Tibial nerve (tissue), 4 donors: ENCODE measurements at places on chromosomes 3 and 15. TPM values are rescaled to one million over a fixed set of nuclear protein-coding genes. Genes with fewer than 3 reads are reported as not detected.
A peak's percentile ranks its signal among the peaks of the same experiment; 100 is the strongest.

DNA sequence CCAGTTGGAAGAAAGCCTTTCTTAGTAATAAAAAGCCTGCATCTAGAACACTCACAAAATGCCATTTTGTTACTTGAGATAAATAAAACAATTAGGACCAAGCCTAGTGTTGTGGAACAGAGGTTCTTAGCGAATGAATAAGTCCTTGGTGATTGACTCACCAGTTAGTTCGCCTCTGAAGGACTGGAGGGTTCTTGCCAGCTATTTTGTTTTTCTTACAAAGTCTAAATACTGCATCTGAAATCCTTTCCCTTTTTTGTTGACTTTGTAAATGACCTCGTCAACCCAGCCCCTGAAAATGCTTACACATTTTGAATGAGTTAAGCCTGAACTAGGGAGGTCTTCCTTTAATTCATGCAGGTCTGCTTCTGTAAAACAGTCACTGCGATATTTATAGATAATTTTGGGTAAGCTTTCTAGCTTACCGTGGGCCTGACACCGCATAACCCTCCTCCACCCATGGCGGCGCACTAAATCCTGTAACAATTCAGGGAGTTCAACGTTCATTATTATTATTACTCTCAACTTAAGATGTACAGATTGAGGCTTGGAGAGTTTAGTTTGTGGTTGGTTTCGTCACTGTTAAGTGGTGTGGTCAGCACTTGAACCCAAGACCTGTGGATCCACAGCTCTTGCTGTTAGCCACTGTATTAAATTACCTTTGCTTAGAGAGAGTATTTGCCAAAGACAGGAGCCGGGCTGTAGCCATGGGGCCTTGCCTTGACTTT, 45.0 kb upstream of the SACM1L start:
- DNase-seq: no peak

- DNase-seq: no peak
Measured at GRCh38 chr3:195811756-195812155, at the start of gene MUC4. Gene MUC4, minus strand, starts transcription at chr3:195811929. Its CDS starts 112 bp downstream, at chr3:195811817.

- DNase-seq: no peak
Measured at GRCh38 chr3:134496471-134497071, 10.7 kb downstream of the CEP63 start.

DNA sequence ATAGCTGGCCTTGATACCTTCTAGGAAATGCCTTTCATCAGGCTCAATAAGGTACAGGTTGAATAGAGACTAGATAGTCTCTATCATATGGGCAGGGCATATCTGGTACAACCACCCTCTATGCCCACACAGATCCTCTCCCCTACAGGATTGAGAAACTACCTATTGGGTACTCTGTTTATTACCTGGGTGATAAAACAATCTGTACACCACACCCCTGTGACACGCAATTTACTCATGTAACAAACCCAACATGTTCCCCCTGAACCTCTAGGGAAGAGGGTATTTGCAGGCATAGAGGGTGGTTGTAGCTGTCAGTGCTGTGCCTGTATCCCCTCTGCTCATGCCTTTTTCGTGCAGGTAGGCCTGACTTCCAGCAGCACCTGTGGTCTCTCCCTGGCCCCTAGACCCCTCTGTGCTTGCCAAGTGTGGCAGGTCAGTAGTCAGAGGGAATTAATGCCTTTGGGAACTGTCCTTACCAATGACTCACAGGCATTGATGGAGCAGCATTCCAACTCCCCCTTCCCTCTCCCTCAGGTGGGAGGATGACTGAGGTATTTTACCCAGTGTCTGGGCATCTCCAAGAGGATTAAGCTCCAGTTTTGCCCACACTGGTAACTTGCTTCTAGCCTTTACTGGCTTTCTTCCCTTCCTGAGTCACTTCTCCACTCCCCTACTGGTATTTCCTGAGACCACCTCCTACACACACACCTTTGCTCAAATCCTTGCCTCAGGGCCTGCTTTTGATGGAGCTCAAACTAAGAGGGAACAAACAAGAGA, 18.3 kb downstream of the CLSTN2 start:
- no peak for DNase-seq

GRCh38 chr15:56760186-56760585, 26.9 kb upstream of the ZNF280D start:
- DNase-seq: no peak

- DNase-seq: no peak
Measured at GRCh38 chr3:84126160-84126559, 832.6 kb upstream of the CADM2 start.

DNA sequence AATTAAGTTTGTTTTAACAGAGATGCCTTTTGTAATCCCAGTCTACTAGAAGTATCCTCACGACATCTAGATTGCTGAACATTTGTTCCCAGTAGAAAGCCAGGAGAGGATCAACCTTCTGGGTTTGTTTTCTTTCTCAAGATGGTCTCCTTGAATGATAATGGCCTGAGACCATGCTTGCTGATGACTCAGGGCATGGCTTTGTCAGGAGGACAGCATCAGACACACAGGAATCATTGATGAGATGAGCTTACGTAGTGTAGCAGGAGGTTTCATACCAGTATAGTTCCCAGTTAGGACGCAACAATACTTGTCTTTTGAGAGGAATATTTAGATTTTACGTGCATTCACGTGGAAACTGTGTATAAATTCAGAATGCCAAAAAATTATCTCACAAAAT, 38.6 kb downstream of the ATP1B3 start:
- DNase-seq: no peak

DNA sequence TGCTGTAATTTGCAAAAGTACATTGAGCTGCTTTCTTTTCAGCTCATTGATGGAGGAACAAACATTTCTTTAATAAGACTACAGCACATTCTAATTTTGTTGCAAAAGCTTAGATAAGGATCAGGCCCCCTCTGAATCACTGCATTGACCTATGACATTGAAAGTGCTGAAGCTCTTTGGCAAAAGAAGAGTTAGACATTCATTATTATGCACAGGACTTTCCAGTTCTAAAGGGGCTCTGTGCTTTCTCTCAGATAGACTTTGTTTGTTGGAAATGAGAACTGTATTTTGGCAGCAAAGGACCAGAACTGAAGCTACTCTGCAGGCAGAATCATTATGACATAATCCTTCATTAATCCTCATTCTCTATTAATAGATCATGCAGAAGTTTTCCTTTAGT, 252.9 kb upstream of the SOX2 start:
- DNase-seq: no peak

DNA sequence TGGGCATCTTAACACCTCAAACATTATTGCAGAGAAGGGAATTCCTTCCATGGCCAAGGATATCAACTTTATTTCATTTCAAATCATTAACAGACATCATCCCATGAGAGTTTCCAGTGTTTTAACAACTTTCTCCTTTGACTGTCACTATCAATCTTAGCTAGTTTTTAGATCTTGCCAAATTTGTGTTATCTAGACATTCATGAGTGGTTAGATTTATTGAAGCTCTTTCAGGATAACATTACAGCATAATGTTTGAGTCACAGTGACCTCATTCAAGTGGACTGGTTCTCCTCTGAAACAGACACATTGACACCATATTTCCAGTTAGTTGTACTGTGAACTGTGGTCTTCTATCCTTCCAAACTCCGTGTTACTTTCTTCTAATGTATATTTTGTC, 8.6 kb upstream of the TNFAIP8L3 start:
- no peak for DNase-seq

DNA sequence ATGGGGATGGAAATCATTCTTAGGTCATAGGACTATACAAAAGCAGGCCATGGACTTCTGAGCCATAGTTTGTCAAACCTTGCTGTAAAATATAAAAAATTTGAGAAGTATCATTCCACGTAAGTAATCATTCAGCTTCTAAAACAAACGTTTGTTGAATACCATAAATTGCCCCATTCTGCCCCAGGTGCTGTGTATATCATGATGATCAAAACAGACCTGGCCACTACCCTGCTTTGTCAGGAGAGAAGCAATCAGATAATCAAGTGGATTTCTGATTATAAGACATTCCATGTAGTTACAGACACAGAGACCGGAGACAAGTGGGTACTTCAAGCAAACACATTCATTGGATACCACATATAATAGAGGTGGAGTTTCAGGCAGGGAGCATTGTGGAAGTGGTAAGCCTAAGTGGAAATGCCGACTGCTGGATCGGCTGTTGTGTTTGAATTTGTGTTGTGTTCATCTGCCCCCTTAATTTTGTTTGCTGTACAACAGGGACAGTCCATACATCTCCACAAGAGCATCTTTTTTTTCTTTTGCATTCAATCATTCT, 61.7 kb downstream of the TGFBR2 start:
- DNase-seq: no peak

DNA sequence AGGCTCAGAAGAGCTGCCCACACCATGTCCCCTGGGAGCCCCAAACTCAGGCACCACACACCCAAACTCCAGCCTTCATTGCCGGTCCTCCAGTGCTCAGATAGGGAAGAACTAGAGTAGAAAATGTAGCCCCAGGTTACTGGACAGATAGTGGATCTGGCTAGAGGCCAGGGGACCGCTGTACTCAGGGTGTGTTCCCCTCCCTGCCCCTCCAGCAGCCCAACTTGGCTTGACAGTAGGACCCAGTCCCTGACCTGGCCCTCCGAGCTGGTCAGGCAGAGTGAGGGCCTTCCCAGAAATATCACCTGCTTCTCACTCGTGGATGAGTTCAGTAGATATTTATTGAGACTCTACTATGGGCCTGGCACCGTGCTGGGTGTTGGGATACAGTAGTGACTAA, 100.0 kb downstream of the CORO2B start:
- no peak for DNase-seq

DNA sequence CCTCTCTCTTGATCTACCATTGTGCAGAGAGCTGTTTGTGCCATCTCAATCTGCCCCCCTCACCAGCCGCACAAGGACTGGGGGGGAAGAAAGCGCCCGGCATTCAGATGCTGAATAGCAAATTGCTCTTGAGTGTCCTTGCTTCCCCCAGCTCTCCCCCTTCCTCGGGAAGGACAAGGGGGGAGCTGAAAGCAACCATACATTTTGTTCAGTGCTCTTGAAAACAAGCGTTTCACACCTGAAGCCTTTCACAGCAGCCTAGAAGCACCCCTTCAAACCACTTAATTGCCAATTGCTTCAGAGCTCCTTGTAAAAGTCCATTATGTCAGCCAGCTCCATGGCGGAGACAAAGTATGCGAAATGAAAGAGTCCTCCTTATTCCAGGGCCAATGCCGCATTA, 540.1 kb downstream of the NR2F2 start:
- no peak for DNase-seq

DNA sequence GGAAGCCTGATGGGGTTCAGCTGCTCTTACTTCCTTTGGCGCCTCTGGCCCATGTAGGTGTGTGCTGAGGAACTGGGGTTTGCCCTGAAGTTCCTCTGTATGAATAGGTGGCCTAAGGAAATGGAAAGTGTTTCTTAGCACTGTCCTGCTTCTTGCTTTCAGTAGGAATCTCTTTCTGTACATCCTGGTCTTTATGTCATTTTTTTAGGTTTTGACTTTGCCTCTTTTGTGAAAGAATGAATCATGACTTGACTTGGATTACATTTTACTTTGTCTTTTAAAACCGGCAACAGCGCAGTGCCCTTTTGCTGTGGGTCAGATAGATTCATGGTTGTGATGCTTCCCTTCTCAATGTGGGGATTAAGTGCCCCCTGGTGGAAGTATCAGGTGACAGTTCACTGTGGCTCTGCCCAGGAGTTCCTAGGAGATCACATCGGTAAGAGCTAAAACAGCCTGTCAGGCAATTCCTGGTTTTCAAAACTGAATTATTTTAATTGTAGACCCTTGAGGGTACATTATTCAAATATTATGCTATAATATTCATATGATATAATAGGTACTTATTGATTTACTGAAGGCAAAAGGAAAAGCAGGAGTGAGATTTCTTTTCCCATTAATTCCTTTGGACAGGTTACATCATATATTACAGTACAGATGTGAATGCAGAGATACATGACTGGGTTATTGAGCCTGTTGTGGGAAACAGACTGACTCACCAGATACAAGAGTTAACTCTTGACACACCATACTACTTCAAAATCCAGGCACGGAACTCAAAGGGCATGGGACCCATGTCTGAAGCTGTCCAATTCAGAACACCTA, 95.4 kb downstream of the HCN4 start:
- DNase-seq: peak; percentile 71

GRCh38 chr3:19046440-19046839, 101.9 kb upstream of the KCNH8 start:
- no peak for DNase-seq

DNA sequence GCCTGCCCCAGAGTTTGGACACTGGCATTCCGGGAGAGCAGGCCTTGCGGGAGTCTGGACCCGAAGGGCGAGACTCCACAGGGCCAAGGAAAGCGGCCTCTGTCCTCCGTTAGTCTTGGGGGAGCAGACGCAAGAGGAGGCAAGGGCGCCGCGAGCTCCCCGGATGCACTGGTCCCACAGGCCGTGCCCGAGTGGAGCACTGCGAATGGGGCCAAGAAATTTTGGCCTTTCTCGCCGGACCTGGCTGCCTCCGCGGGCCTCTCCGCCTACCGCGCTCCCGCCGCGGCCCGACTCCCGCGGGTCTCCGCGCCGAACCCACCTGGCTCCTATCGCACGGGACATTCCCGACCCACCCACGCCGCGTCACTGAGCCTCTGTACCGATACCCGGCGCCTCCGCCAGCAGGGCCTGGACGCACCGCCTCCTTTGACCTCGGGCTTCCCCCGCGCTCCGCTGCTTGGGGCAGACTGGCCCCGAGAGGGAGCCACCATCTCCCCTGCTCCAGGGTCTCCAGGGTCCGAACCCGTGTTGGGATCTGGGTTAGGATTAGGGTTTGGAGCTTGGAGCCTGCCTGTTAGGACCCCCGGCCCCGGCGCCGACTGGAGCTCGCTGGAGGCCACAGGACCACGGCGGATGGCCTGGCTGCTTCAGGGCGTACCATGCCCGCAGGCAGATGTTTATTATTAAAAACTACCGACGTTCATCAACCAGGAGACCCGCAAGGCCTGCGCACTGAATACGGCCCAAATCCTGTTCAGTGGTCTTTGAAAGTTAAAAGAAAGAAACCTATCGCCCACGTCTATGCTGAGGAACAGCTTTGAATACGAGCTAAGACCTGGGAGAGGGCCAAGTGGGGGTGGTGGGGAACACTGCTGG, 11.7 kb downstream of the SHOX2 start:
- DNase-seq: peak; percentile 45

- DNase-seq: no peak
Measured at GRCh38 chr3:3689601-3690375, 109.4 kb upstream of the LRRN1 start.

DNA sequence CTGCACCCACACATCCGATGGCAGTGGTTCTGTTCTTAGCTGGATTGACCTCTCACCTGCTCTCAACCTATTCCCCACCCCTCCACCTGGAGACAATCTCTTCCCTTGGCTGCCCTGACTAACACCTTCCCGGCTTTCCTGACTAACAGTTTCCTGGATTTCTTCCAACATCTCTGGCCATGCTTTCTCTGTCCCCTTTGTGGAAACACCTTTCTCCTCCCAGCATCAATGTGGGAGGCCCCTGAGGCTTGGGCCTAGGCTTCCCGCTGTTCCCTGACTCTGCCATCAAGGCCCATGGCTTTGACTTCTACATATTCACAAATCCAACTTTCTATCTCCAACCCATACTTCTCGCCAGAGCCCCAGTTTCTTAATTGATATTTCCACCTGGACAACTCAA, 142.8 kb upstream of the ATP2B2 start:
- no peak for DNase-seq

GRCh38 chr3:179035232-179035631, 36.4 kb downstream of the ZMAT3 start:
- DNase-seq: no peak

Gene CFAP91
- total RNA-seq: 23.7 TPM

Gene PRRT3
- total RNA-seq: 2.7 TPM

Gene AHSG
- total RNA-seq: not detected

Gene MYRIP
- total RNA-seq: 10.5 TPM
